ENCODE measurements at places on chromosomes 5 and 9.

- DNase-seq: no peak
Measured at GRCh38 chr5:31860726-31861433, 221.9 kb downstream of the PDZD2 start.

- DNase-seq: no peak
Measured at GRCh38 chr5:38443390-38443789, 113.1 kb downstream of the LIFR start.

GRCh38 chr5:127505905-127506304 lies 11.5 kb upstream of the PRRC1 start:
- no peak for DNase-seq

- DNase-seq: no peak
Measured at GRCh38 chr5:142292249-142292648, 32.6 kb downstream of the SPRY4 start.

DNA sequence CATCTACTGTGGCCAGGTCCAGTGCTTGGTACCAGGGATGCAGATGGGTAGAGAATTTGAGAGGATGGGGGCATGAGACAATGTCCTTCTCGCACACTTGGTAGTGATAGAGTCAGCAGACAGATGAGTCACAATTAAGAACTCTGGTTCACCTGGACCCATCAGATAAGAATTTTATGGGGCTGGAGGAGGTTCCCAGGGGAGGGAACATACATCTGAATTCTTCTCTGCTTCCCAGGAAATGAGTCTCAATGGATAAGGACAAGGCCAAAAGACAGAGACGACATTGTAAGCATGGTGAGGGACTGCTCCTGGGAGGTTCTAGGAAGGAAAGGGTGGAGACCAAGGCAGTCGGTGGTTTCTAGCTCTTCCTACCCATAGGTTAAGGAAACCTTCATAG lies 5.3 kb downstream of the SLC4A9 start:
- DNase-seq: no peak

- no peak for DNase-seq
Measured at GRCh38 chr9:107740088-107740980, 250.8 kb upstream of the KLF4 start.

- DNase-seq: peak; percentile 49
Measured at GRCh38 chr9:91727316-91727861, 222.6 kb downstream of the ROR2 start.

- peak; percentile 70 for DNase-seq
Measured at GRCh38 chr5:56941981-56942380, 9.9 kb downstream of the MIER3 start.

GRCh38 chr5:61551637-61552313 lies 219.7 kb downstream of the ZSWIM6 start:
- peak; percentile 3 for DNase-seq

- DNase-seq: no peak
Measured at GRCh38 chr9:126438741-126439401, 112.2 kb downstream of the MVB12B start.
